ENCODE measurements at places on chromosomes 1 and 21. TPM values are rescaled to one million over a fixed set of nuclear protein-coding genes. Genes with fewer than 3 reads are reported as not detected.

DNA sequence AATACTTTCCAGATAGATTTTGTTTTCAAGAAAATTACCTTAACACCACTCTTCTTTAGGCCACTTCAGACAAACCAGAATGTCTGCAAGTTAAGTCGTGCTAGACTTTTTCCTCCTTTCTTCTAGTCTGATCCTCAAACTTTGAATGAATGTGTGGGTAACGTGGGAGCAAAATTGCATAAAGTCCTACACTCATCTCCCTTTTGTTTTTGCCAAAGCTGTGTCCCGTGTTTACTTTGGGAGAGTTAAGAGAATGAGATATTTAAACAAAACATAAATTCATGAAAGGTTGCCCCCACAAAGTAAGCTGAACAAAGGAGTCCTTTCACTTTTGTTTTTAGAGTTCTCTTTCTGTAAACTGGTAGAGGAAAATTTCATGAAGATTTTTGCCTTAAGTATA lies 16.9 kb upstream of the VAMP3 start:
- DNase-seq = no peak

The IRF6 gene
- total RNA-seq = 1.8 TPM

DNA sequence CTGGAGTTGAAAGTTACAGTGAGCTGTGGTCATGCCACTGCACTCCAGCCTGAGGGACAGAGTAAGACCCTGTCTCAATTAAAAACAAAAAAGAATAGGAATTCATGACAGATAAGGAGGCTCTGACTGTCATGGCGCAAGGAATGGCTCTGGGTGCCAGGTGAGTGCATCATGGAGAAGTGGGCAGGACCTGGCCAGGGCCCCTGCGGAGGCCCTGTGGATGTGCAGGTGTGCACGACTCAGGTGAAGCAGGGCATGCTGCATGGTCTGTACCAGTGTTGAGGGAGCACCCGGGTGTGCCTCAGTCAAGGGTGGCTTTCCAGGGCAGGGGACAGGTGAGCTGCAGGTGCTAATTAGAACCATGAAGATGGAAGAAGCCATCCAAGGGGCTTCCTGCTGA lies 14.0 kb downstream of the SLC1A7 start:
- no peak for DNase-seq

GRCh38 chr21:25234857-25235801 lies 372.2 kb downstream of the MRPL39 start:
- no peak for DNase-seq

DNA sequence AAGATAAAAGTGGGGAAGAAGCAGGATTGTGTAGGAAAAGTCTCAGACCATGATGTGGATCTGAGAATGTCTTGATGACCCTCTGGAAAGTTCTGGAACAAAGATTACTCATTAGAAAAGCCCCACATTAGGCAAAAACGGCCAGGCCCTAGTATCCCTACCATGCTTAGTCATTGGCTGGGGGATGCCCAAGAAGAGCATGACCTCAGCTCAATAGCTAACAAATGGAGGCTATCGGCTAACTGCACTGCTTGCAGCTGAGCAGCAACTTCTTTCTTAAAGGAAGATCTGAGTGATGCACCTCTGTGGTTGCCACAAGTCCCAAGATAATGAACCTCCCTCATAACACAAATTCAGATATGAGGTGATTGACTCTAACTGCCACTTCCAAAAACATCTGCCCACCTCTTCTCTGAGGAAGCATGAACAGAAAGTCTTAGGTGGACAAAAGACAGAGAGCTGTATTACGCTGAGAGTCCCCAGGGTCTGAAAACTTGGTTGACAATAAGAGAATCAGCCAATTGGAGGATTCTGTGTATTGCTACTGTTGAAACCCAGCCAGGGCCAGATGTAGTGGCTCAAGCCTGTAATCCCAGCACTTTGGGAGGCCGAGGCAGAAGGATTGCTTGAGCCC lies 64.6 kb upstream of the AK4 start:
- no peak for DNase-seq

- DNase-seq = no peak
These were observed 44.6 kb downstream of the SLX9 start for GRCh38 chr21:44984428-44984791.
